Panc1 (cell line): ENCODE measurements at places on chromosomes 2 and 18. TPM values are rescaled to one million over a fixed set of nuclear protein-coding genes. Genes with fewer than 3 reads are reported as not detected.

Gene PLEKHM3
- 2.5 TPM for total RNA-seq

Gene RAB31
- total RNA-seq, result 118 TPM

Gene YES1
- total RNA-seq, result 91.6 TPM

Gene CDK15
- 4.8 TPM for total RNA-seq

Gene ANKRD30BL
- not detected for total RNA-seq

Gene GRHL1
- 4.7 TPM for total RNA-seq

Gene REG3G
- total RNA-seq, result not detected

Gene CTAGE1
- total RNA-seq, result not detected

Gene SESTD1
- total RNA-seq, result 31.3 TPM

Gene ZNF804A
- 2.2 TPM for total RNA-seq

Gene PSD4
- 3.6 TPM for total RNA-seq

Gene PLCD4
- total RNA-seq, result 12.9 TPM

Gene SIGLEC15
- 0.23 TPM for total RNA-seq

Gene AMER3
- not detected for total RNA-seq

Gene RAB6C
- total RNA-seq, result 0.13 TPM

Gene TGIF1
- 171 TPM for total RNA-seq

Gene EFEMP1
- 15.5 TPM for total RNA-seq

Gene CTNNA2
- 0.54 TPM for total RNA-seq

Gene TSHZ1
- 10.0 TPM for total RNA-seq

Gene ADAM17
- total RNA-seq, result 50.0 TPM

Gene HMSD
- 1.3 TPM for total RNA-seq

Gene FRZB
- 0.08 TPM for total RNA-seq

Gene PCARE
- total RNA-seq, result not detected

Gene KLF11
- 23.7 TPM for total RNA-seq

Gene ITGA6
- total RNA-seq, result 75.9 TPM

Gene PDE1A
- total RNA-seq, result 0.08 TPM

Gene DSG2
- total RNA-seq, result 12.1 TPM

Gene RNF144A
- 5.4 TPM for total RNA-seq
